IPS DF 6.9 (cell line): ENCODE measurements at places on chromosomes 12 and 14.

DNA sequence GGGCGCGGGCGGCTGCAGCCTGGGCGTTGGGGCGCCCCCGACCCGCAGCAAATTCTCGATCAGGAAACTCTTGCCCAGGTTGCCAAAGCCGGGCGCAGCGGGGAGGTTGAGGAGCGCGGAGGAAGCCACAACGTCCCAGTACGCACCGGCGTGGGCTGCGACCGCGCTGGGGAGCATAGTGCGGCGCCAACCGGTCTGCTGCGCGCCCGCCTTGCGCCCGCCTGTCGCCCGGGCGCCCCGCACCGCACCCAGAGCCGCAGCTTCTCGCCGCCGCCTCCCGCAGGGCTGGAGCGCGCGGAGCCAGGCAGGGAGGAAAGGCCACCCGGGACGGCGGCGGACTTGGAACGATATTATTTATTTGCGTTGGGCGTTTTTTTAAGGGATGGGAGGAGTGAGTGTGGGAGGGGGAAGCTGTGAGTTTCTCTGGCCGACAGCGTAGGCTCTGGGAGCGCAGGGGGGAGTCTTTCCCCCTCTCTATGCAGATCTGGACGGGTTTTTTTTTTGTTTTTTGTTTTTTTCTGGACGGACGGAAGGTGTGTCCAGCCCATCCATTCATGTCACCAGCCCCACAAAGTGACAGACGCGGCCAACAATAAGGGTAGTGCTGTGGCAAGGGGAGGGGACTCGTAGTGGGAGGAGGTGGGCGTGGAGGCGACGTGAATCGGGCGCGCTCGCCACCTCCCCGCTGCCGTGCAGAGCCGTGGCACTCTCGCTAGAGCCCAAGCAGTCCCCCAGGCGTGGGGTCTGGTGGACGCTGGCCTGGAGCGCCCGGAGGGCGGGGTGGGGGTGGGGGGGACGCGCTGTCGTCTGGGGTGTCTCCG, at the start of gene DBX2:
Gene DBX2 (minus strand): TSS at position 349 of the 821 bp plus-strand sequence. CDS start 172 bp downstream, at position 177.
- peak within 1 kb of the TSS; percentile 40; the same call in 1 of the 2 replicates for H3K4me3 ChIP-seq
- H3K27ac ChIP-seq: no peak within 1 kb of the TSS
- H3K27me3 ChIP-seq: peaks cover 9% of the 10 kb centered on the region; the same call in 1 of the 2 replicates
- no peaks in the 10 kb centered on the region for H3K36me3 ChIP-seq
- DNase-seq: no peak

DNA sequence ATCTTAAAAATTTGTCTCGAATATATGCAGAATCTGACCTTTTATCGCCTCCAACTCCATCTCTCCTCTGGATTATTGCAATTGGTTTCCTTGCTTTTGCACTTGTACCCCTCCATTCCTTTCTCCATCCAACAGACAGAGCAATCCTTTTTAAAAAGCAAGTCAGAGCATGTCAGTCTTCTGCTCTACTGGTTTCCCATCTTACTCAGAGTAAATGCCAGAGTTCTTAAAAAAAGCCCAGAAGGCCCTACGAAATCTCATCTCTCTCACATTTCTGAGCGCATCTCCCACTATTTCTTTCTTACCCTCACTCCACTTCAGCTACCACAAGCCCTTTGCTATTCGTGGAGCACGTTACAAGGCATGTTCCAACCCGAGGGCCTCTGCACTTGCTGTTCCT, 236.9 kb upstream of the DDHD1 start:
- H3K27me3 ChIP-seq: no peaks in the 10 kb centered on the region
- DNase-seq: no peak
- H3K4me1 ChIP-seq: no peaks in the 10 kb centered on the region
- H3K27ac ChIP-seq: no peak overlapping the region

- H3K4me3 ChIP-seq: no peak overlapping the region
- DNase-seq: no peak
- H3K4me1 ChIP-seq: no peaks in the 10 kb centered on the region; the same call in 1 of the 2 replicates
- no peak overlapping the region for H3K27ac ChIP-seq
- no peaks in the 10 kb centered on the region for H3K36me3 ChIP-seq
These were observed 509.3 kb upstream of the CCDC196 start for GRCh38 chr14:65976761-65977404.

DNA sequence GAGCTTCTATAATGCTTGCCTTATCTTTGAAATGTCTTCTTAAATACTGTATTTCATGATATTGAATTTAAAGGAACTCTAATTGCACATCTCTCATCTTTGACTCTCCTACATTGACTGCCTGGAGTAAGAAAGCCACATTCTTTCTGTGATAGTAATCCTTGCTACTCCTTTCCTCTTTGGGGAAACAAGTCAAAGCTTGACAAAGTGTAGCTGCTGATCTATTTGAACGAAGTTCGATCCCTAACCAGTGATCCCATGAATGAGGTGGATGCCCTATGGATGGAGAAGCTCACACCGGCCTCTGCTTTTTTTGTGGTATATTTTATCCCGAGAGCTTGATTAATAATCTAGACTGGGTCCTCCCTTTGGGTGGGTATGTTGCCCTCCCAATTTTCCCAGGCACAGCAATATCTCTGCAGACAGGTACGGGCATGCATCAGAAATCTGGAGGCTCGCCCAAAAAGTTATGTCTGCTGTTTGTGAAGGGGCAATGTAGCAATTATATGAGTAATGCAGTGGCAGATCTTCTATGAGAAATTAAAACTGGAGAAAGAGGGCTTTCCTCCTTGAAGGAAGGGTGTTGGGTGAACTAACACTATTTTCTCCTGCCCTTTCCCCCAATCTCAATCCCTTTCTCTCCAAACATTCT, 163.0 kb upstream of the FRMD6 start:
- H3K27me3 ChIP-seq: no peaks in the 10 kb centered on the region; the same call in 1 of the 2 replicates
- H3K36me3 ChIP-seq: no peaks in the 10 kb centered on the region
- H3K4me3 ChIP-seq: no peak overlapping the region
- no peak for DNase-seq
- no peak overlapping the region for H3K27ac ChIP-seq
- no peaks in the 10 kb centered on the region; the same call in 1 of the 2 replicates for H3K4me1 ChIP-seq

- no peak overlapping the region for H3K4me3 ChIP-seq
- H3K36me3 ChIP-seq: no peaks in the 10 kb centered on the region
- no peaks in the 10 kb centered on the region for H3K27me3 ChIP-seq
- 0 out of 2 replicates have a peak, but pooled peaks cover 1% of the 10 kb centered on the region for H3K4me1 ChIP-seq
These were observed 117.4 kb downstream of the DICER1 start for GRCh38 chr14:95039993-95040348.

DNA sequence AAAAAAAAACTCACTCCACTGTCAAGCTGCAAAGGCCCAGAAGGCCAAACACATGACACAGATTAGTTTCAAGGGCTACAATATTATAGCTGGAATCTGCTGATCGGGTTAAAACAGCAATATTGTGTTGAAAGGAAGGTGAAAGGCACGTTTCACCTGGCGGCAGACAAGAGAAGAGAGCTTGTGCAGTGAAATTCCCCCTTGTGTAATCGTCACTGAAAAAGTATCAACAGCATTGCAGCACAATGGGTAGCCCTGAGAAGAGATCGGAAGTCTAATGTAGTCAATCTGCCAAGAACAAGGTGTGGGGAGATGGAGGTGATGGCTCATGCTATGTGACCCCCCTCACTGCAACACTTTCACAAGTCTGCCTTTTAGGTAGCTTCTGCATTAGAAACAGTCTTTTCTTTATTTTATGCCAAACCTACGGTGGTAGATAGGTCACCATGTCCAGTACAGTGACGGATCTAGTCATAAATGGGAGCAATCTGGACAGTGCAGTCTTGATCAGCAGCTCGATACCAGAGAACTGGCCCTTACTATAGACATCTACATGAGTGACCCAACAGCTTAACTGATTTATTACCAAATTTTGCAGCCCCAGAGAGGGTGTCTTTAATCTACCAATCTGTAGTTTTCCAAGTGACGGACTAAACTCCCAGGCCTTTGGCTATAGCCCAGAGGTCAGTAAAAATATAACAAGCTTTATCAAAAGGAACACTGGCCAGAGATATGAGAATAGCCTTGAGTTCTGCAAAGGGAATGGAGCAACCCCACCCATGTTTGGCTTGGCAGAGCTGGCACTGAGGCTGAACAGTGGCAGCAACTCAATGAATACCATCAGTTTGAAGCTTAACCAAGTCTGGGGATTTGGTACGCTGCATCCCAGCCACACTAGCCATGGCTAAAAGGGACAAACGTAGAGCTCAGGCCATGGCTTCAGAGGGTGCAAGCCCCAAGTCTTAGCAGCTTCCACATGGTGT, 35.4 kb downstream of the SPTSSA start:
- H3K27ac ChIP-seq: no peak overlapping the region
- H3K36me3 ChIP-seq: no peaks in the 10 kb centered on the region
- no peaks in the 10 kb centered on the region for H3K27me3 ChIP-seq
- no peak for DNase-seq
- no peak overlapping the region for H3K4me3 ChIP-seq

- no peak overlapping the region for H3K27ac ChIP-seq
- no peaks in the 10 kb centered on the region for H3K36me3 ChIP-seq
- no peak overlapping the region for H3K4me3 ChIP-seq
- DNase-seq: peak; percentile 41
- 0 out of 2 replicates have a peak, but pooled peaks cover 1% of the 10 kb centered on the region for H3K4me1 ChIP-seq
These were observed 23.0 kb upstream of the RAB21 start for GRCh38 chr12:71731439-71732356.

DNA sequence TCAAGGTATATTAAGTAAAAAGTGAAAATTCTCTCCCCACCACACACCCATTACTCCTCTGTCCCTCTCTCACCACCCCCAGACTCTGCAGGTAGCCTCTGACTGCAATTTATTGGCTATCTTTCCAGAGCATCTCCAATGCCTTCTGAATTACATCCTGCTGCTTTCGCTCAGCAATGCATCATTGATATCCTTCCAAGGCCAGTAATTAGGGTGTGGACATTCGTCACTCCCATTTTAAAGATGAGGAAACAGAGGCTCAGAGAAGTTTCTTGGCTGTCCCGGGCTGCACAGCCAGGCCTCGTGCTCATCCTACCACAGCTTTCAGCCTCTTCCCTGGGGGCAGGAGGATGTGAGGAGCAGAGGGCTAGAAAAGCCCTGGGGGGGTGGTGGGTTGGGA, 23.6 kb upstream of the PGF start:
- H3K27ac ChIP-seq: no peak overlapping the region
- H3K36me3 ChIP-seq: no peaks in the 10 kb centered on the region
- DNase-seq: no peak
- peaks cover 20% of the 10 kb centered on the region for H3K4me1 ChIP-seq

- H3K27me3 ChIP-seq: no peaks in the 10 kb centered on the region
- H3K4me1 ChIP-seq: no peaks in the 10 kb centered on the region; the same call in 1 of the 2 replicates
- H3K4me3 ChIP-seq: no peak overlapping the region
- DNase-seq: no peak
- no peak overlapping the region for H3K27ac ChIP-seq
These were observed 142.1 kb downstream of the CALM1 start for GRCh38 chr14:90538716-90539495.
